ENCODE measurements at places on chromosomes 5 and 9.

- DNase-seq, result peak; percentile 99
Measured at GRCh38 chr5:14816999-14817761, 54.4 kb downstream of the ANKH start.

DNA sequence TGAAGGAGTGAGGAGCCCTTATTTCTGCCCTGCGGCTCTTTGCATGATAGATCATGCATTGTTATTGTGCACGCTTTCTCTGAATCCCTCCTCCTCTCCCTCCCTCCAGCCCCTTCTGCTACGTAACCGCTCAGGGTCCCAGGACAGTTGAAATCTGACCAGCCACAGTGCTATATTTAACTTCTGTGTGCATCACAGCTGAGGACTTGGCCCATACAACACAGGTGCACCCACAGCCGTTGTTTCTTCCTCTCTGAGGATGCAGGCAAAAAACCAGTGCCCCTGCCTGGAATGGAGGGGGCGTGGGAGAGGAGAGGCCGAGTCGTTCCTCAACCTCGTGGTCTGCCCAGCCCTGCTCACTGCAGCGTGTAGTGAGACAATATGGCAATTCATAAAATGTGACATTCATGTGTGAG, 335.6 kb upstream of the CLINT1 start:
- DNase-seq, result no peak

DNA sequence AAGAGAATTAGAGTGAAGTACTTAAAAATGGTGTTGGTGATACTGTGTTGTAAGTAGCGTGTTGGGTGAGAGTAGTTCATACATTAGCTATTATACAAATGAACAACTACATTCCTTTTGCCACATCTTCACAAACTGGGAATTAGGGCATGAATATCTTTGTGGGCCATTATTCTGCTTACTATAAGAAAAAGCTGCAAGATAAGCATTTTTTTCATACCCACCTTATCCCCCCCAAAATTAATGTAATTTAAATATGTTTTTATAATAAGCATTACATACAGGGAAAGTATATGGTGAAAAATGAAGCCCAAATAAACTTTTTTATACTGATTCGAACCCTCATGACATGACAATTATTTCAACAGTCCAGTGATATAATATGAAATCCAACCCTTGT, 69.5 kb downstream of the FAM81B start:
- no peak for DNase-seq

DNA sequence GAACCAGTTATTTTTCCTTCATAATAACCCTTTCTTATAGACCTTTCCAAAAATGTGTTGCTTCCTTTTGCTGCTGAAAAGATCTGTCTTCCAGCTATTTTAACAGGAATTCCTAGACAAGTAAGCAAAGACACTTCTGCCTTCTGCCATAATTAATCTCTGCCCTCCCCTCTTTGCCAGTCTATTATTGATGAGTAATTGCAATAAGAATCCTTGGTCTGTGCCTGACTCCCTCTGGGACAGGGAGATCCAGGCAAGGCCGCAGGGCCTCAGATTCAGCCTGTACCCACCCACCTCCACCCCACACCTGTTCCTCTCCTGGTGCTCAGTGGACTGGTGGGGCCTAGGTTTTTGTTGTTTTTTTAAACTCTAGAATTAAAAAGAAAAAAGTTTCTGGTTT, 8.3 kb downstream of the FOXD1 start:
- no peak for DNase-seq

- no peak for DNase-seq
Measured at GRCh38 chr5:2674456-2674855, 77.0 kb downstream of the IRX2 start.

DNA sequence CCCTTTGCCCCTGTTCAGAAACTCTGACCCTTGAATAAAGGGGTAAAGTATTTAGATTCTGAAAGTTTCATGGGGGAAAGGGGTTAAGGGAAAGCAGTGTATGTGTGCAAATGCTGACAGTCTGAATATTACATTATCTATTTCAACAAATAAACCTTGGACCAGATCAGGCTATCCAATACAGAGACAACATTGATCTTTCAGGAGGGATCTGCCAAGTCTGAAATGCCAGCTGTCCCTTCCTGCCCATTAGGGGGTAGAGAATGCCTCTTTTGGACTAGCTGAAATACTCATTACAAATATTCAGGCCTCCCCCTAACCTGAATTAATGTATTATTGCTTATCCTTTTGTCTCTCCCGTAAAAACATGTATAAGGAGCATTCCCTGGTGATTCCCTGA, 219.5 kb downstream of the NR3C1 start:
- no peak for DNase-seq

DNA sequence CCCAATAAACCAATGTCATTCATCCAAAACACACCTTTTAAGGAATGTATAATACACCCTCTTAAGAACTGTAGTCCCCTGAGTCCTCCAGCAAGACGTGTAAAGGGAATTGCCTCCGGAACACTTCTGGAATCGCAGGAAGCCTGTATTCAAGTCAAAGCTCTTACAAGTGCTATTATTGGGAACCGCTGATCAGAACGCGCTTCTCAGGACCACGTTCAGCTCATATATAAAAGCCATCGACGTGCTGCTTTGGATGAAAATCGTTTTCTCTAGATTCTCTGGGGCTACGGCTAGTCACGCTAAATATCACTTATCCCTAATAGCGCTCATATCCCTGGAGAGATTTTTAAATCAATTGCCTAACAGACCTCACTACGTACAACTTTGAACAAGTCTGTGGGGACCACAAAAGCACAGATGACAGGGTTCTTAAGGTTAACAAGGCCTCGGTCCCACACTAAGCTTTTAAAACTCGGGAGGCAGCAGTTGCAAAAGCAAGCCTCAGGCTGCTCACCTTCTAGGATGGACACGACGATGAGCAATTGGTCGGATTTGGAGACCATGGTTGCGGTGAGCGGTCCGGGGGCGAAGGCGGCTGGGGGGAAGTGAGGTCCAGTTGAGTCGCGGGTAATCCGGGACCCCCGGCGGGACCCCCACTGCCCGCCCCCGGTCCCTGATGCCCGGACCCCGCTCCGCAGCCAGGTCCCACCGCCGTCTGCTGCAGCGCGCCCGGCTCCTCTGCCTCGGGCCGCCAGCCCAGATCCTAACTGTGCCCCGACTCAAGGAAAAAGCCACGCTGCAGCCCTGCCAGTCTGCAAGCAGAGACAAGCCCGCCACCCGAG, 548 bp downstream of the CEP120 start:
- DNase-seq, result no peak

GRCh38 chr9:120396931-120397330, 183.0 kb downstream of the CDK5RAP2 start:
- no peak for DNase-seq

DNA sequence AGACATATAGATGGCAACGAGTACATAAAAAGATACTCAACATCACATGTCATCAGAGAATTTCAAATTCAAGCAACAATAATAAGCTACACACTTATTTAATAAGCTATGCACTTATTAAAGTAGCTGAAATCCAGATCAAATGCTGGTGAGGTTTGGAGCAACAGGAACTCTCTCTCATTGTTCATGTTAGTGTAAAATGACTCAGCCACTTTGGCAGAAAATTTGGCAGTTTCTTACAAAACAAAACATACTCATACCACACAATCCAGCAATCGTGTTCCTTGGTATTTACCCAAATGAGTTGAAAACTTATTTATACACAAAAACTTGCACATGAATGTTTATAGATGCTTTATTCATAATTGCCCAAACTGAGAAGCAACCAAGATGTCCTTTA, 131.5 kb upstream of the NFIL3 start:
- no peak for DNase-seq

DNA sequence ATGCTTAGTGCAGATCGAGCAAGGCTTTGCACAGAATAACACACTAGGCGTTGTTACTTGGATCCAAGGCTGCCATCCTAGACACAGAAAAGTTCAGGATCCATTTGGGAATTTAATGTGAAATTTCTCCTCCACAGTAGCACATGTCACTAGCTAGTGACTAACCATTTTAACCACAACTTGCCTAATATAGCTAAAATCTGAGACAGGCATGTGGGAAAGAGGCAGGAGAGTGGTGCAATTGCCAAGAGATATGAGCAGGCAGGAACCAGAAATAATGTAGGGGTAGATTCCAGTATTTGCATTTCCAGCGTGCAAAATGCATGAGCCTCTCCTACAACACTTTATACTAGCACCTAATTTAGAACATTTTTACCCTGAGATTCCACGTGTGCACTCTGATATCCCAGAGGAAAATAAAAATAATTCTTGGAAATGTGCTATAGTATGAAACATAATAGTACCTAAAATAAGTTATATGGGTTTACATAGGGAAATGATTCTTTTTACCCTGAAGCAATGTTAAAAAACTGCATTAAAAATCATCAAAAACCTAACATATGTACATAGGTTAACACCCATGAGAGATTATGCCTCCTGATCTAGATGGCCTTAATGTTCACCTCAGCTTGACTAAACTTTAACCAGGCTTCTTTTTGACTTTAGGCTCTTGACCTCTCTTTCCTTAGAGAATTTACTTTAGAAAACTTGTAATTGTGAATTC, 1230.6 kb upstream of the NUDT12 start:
- DNase-seq, result no peak

DNA sequence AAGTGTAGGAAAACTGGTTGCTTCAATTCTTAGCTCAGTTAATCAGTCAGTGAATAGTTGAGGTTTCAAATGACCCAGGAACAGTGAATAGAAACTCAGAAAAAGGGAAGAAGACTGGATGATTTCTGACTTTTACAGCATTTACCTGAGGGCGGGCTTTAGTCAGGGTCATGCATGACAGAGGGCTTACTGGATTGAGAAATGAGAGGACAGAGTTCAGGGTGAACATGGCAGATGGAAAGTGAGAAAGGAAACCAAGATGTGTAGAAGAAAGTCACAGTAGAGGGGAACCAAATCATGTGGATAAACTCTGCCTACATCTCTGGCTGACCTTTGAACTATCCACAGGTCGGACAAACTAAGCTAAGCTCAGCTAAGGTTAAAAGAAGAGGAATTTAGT, 596.0 kb downstream of the SEMA5A start:
- no peak for DNase-seq

DNA sequence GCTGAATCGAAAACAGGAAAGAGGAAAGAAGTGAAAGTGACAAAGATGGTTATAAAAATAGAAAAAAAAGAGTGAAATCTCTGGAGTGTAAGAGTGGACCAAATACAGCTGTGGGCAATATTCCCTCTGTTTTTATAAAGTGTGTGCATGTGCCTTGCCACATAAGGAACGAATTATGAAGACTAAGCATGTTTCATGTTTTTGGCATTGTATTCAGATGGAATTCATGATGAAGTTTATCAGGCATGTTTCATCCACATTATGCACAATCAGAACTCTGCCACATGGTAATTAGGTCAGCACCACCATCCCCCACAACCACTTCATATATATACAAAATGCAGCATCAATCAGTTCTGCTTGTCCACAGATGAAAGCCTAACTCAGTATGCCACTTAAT, 348.0 kb downstream of the ZNF608 start:
- no peak for DNase-seq

DNA sequence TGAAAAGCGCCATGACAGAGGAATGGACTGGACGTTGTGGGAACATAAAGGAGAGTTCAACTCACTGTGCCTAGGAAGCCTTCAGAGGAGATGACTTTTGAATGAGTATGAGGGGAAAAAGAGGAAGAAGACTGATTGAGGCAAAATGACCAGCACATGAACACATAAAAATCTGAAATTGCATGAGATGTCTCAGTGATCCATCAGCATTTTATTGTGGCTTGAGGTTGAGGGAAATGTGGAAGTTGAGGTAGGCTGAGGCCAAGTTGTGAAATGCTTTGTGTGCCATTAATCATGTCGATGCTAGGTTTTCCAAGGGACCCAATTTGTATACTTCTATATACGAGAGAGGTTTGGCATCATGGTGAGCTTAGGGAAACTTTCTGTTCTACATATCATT, 140.9 kb upstream of the TLX3 start:
- no peak for DNase-seq

DNA sequence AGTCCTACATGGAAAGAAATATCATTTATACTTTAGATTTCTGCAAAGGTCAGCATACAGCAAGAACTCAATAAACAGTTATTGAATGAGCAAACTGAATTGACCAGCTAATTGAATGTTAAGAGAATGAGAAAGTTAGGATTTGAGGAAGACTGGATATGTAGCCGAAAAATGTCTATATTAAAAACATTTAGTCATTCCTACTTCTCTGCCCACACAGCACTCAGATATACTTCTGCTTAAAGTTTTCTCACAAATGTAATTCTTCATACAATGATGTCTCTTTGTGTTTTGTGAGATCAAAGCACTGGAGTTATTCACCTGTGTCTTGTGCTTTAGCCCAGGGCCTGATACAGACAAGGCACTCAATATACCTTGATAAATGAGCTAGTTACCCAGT, 188.6 kb downstream of the PARP8 start:
- no peak for DNase-seq

DNA sequence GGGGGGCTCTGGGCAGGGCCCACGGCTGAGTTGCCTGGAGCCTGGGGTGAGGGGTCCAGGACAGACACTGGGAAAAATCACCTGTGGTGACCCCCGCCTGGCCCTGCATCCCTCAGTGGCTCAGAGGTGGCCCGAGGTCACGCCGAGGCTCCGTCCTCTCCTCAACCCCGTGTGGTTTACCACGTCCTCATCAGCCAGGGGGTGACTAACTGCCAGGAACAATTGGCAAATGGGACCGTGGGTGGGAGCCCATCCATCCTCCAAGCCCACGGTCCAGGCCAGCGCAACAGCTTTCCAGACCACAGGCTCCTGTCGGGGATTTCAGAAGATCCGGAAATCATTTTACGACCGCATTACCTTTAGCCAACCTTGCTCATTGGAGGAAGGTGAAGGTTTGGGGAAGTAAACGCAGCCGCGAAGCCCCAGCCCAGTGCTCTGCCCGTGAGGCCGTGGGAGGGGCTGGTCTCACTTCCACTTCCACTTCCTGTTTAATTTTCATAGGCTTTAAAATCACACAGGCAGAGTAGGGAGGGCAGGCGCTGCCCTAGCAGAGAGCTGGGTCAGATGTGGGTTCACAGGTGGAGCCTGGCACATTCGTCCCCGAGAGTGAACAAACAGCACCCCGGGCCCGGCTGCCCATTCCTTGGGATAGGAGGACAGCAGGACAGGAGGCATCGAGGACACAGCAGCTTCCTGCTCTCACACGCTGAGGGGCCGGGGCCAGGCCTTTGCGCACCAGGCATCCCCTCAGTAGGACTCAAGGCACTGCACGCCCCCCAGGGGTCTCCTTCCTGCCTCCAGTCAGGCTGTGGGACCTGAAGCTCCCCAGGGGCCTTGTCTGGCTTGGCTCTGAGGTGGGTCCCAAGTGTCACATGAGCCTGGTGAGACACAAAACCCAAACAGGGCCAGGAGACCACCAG, 19.8 kb upstream of the SLC9A3 start:
- no peak for DNase-seq

- DNase-seq, result no peak
Measured at GRCh38 chr5:161086461-161086860, 234.4 kb upstream of the ATP10B start.

DNA sequence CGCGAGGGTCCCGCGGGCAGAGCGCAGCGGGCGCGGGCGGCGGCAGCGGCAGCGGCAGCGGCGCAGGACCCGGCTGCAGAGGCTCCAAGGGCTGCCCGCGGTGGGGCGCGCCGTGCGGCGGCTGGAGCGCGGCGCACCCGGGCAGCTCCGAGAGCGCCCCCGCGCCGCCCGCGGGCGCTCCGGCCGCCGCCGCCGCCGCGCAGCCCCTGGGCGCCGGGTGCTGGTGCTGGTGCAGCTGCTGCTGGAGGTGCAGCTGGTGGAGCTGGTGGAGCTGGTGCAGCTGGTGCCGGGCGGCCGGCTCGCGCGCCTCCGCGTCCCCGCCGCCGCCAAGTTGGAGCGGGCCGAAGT, 644 bp downstream of the IER5L start:
- no peak for DNase-seq

GRCh38 chr9:106106396-106106795, 412.1 kb downstream of the TMEM38B start:
- no peak for DNase-seq

GRCh38 chr5:180070756-180071530, 616 bp downstream of the RNF130 start:
- DNase-seq, result no peak

Data from NCI-H446 treated with DMSO at 0.1 percent for 48 hours (cell line).